Adrenal gland (tissue), 19 donors: ENCODE measurements at places on chromosomes 3 and 15. TPM values are rescaled to one million over a fixed set of nuclear protein-coding genes. Genes with fewer than 3 reads are reported as not detected.

Gene ULK4
- 1.6 TPM for polyA plus RNA-seq

GRCh38 chr3:160449636-160450598 lies at the start of gene TRIM59:
Gene TRIM59 (minus strand): TSS chr3:160449786. CDS start chr3:160439183, 10,603 bp downstream.
- no peaks in the 10 kb centered on the region for H3K36me3 ChIP-seq
- peak within 1 kb of the TSS; percentile 5 for H3K4me3 ChIP-seq
- no peaks in the 10 kb centered on the region for H3K27me3 ChIP-seq
- peak; percentile 89 for DNase-seq
- H3K27ac ChIP-seq: no peak within 1 kb of the TSS

DNA sequence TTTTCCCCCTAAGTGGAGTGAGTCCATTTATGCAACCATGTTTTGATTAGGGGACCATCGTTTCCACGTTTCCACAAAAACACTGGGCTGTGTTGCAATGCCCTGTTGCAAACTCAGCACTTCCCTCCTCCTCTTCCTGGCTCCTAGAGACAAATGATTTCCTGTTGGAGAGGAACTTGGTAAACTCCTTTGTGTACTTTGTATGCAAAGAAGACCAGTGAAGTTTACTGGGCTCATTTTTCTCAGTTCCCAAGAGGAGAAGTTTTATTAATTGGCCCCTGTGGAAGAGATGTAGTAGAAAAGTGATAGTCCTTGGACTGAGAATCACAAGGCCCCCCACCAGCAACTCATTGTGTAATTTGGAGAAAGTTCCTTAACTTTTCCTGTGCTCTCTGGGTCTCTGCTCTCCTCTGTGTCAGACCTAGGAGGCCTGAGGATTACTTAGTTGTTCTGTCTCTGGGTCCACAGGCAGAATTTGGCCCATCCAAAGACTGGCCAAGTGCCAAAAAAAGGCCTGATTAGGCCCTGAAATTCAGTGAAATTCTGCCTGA lies 95.0 kb downstream of the ATG7 start:
- H3K4me3 ChIP-seq: no peak overlapping the region
- H3K27ac ChIP-seq: peak overlapping the region; percentile 10
- H3K27me3 ChIP-seq: no peaks in the 10 kb centered on the region

- no peaks in the 10 kb centered on the region for H3K36me3 ChIP-seq
- no peaks in the 10 kb centered on the region for H3K4me1 ChIP-seq
- H3K4me3 ChIP-seq: no peak overlapping the region
- H3K27ac ChIP-seq: no peak overlapping the region
Measured at GRCh38 chr15:27498700-27499099, 527.7 kb downstream of the GABRG3 start.

Gene NR2F2
- polyA plus RNA-seq: 37.3 TPM

Gene THRB
- polyA plus RNA-seq: 3.0 TPM

Gene GADL1
- 0.16 TPM for polyA plus RNA-seq

Gene TBC1D21
- polyA plus RNA-seq: not detected

DNA sequence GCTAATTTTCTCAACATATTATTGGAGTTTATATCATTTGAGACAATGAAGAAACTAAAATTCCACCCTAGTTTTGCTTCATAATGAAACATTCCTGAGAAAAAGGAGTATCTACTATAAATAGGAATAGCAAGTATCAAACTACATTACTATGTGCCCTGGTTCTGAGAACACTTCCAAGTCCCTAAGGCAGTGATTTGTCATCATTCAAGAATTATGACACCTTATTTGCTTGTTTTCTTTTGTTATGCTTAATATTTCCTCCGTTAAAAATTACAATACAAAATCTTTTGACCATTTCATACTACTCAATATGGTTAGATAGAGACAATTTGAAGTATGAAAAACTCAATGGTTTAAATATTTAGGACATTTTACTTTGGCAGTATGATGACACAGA lies 707.8 kb upstream of the GOLIM4 start:
- no peaks in the 10 kb centered on the region for H3K27me3 ChIP-seq
- no peak overlapping the region for H3K27ac ChIP-seq
- no peak overlapping the region for H3K4me3 ChIP-seq
- no peak for DNase-seq
- no peaks in the 10 kb centered on the region for H3K4me1 ChIP-seq
- no peaks in the 10 kb centered on the region for H3K36me3 ChIP-seq

DNA sequence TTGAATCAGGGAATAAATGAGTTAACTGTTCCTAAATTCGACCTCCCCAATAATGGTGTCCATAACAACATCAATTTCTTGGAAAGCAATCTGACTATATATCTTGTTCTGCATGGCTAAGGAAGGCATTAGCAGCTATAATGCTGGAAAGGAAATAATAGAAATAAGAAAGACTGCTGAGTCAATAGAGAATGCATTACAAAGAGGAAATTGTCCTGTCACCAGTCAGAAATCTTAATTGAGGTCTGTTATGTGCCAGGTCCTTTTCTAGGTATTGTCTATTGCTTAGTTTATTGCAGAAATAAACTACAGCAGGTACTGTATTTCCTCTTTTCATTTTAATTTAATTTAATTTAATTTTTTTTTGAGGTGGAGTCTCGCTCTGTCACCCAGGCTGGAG lies 5.9 kb upstream of the PPP1R2 start:
- H3K27ac ChIP-seq: no peak overlapping the region
- H3K36me3 ChIP-seq: no peaks in the 10 kb centered on the region
- H3K27me3 ChIP-seq: no peaks in the 10 kb centered on the region

Gene STAB1
- polyA plus RNA-seq: 1,593 TPM

DNA sequence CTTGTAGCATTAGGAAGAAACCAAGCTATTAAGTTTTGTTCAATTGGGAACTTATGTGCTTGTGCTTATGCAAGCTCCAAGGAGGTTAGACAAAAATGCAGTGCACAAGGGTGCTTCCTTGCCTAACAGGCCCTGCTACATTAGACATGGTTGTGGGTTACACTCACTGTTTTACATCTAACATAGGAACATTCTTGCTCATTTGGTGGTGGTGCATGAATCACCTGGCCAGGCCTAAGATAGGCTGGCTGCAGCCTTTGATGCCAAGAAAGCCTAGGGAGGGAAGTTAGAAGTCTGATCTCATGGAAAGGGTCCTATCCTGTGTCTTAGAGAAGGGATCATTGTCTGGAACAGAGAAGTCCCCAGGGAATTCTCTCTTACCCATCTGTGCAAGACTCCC lies 43.5 kb downstream of the CA12 start:
- no peak for DNase-seq
- no peaks in the 10 kb centered on the region for H3K4me1 ChIP-seq
- no peak overlapping the region for H3K4me3 ChIP-seq
- H3K27me3 ChIP-seq: no peaks in the 10 kb centered on the region
- no peak overlapping the region for H3K27ac ChIP-seq
- no peaks in the 10 kb centered on the region for H3K36me3 ChIP-seq

- H3K4me3 ChIP-seq: no peak overlapping the region
- no peaks in the 10 kb centered on the region for H3K36me3 ChIP-seq
- DNase-seq: no peak
- H3K27ac ChIP-seq: no peak overlapping the region
Measured at GRCh38 chr15:62145015-62145735, 19.9 kb downstream of the C2CD4B start.

Gene EFCC1
- 6.0 TPM for polyA plus RNA-seq

Gene TRIM69
- polyA plus RNA-seq: 16.9 TPM

Gene GPR62
- polyA plus RNA-seq: 0.24 TPM

DNA sequence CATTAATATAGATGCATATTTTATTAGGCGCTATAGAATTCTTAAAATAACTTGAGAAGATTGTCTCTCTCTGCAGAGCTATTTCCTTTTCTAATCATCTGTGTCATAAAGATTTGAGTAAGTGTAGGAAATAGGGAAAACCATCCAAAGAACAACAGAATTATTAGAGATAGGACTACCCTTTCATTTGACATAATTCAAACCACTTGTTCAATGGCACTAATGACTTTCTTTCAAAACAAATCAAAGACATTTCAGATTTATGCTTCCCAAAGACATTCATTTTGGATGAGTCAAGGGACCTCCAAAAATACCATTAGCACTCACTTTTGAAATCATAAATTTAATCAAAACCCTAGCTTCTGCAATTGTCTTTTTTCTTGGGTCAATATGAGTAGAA lies 29.5 kb downstream of the PRICKLE2 start:
- no peak overlapping the region for H3K27ac ChIP-seq
- no peaks in the 10 kb centered on the region for H3K36me3 ChIP-seq
- no peaks in the 10 kb centered on the region for H3K4me1 ChIP-seq
- no peaks in the 10 kb centered on the region for H3K27me3 ChIP-seq

- no peaks in the 10 kb centered on the region for H3K27me3 ChIP-seq
- no peaks in the 10 kb centered on the region for H3K36me3 ChIP-seq
- H3K4me3 ChIP-seq: no peak overlapping the region
Measured at GRCh38 chr3:5324780-5325179, 137.3 kb downstream of the EDEM1 start.

GRCh38 chr15:43346305-43346704 lies 15.9 kb upstream of the LCMT2 start:
- no peak overlapping the region for H3K27ac ChIP-seq
- H3K36me3 ChIP-seq: no peaks in the 10 kb centered on the region
- no peak for DNase-seq
- no peak overlapping the region for H3K4me3 ChIP-seq
- no peaks in the 10 kb centered on the region for H3K27me3 ChIP-seq

GRCh38 chr3:71649757-71650156 lies 66.2 kb upstream of the FOXP1 start:
- no peaks in the 10 kb centered on the region for H3K36me3 ChIP-seq
- DNase-seq: no peak
- H3K4me3 ChIP-seq: no peak overlapping the region
- H3K27me3 ChIP-seq: no peaks in the 10 kb centered on the region
- no peak overlapping the region for H3K27ac ChIP-seq
- no peaks in the 10 kb centered on the region for H3K4me1 ChIP-seq

Gene SLC6A1
- 1.5 TPM for polyA plus RNA-seq

GRCh38 chr3:63343674-63344073 lies 65.6 kb downstream of the SYNPR start:
- H3K27ac ChIP-seq: no peak overlapping the region
- H3K36me3 ChIP-seq: no peaks in the 10 kb centered on the region
- DNase-seq: peak; percentile 91
- no peak overlapping the region for H3K4me3 ChIP-seq

Gene GOLGA8J
- not detected for polyA plus RNA-seq

DNA sequence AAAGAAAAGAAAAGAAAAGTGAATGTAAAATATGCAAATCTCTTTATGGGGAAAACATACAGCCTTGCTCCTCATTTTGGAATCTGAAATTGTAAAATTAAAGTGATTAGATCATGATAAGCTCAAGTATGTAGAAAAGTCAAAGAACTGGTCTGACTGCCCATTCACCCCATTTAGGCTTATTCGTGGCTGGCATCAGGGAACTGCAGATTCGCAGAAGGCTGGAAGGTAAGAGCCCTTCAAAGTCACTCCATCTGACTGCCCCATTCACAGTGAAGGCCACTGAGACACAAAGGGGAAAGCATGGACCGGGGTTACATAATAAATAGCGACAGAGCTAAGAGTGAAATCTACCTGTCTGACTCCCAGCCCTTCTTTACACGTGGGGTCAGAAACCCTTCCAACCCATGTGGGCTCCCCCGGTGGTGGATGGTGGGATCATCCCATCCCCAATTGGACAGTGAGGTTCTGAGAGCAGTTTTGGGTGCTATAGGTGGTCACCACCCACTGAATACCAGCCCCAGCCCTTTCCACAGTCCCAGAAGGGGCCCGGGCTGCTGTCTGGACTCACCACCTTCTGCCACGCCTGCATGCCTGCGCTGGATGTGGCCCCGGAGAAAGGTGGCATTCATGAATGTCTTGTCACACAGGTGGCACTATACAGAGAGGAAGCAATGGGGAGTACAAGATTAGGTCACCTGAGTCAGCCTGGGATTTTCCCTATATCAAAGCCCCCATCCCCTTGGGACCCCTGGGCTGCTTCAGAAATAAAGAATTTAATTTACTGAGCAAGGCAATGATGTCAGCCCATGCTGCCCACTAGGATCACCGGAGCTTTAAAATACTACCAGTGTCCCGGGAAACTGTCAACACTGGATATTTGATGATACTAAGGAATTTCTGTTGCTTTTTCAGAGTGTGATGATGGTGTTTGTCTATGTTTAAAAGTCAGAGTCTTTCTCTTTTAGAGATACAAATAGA lies 17.9 kb downstream of the DZIP1L start:
- no peak overlapping the region for H3K27ac ChIP-seq
- H3K36me3 ChIP-seq: peaks cover 17% of the 10 kb centered on the region
- no peak for DNase-seq
- H3K4me3 ChIP-seq: no peak overlapping the region
- no peaks in the 10 kb centered on the region for H3K27me3 ChIP-seq

- H3K27ac ChIP-seq: no peak overlapping the region
- H3K36me3 ChIP-seq: no peaks in the 10 kb centered on the region
- no peaks in the 10 kb centered on the region for H3K27me3 ChIP-seq
- no peak overlapping the region for H3K4me3 ChIP-seq
- H3K4me1 ChIP-seq: no peaks in the 10 kb centered on the region
- no peak for DNase-seq
Measured at GRCh38 chr3:81931265-81932251, 170.1 kb upstream of the GBE1 start.

GRCh38 chr3:156519758-156520162 lies 35.2 kb downstream of the SSR3 start:
- DNase-seq: no peak
- H3K27me3 ChIP-seq: no peaks in the 10 kb centered on the region
- H3K27ac ChIP-seq: no peak overlapping the region
- H3K4me1 ChIP-seq: peaks cover 13% of the 10 kb centered on the region

DNA sequence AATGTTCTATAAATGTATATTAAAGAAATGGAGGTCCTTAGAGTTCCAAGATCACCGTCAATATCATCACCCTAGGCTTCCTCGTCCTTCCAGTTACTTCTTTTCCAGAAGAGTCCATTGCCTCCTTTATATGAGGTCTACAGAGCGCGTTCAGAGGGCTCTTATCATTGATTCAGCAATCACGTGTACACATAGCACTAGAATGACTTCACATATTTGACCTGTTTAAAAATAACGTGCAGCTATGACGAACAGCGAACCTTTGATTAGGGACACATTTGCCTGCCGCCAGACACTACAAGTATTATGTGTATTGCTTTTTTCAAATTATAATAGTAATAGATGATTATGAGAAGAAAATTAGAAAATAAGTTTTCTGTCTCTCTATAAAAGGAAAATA lies 26.0 kb downstream of the IGF1R start:
- H3K36me3 ChIP-seq: no peaks in the 10 kb centered on the region
- H3K27me3 ChIP-seq: no peaks in the 10 kb centered on the region
- peak overlapping the region; percentile 36 for H3K27ac ChIP-seq
- no peak overlapping the region for H3K4me3 ChIP-seq
- DNase-seq: no peak
- H3K4me1 ChIP-seq: peaks cover 95% of the 10 kb centered on the region

Gene AHSG
- polyA plus RNA-seq: not detected

GRCh38 chr15:59595434-59595915 lies 16.1 kb upstream of the GCNT3 start:
- H3K27ac ChIP-seq: no peak overlapping the region
- H3K36me3 ChIP-seq: no peaks in the 10 kb centered on the region
- peaks cover 5% of the 10 kb centered on the region for H3K4me1 ChIP-seq
- H3K27me3 ChIP-seq: no peaks in the 10 kb centered on the region
- no peak for DNase-seq

Gene SSUH2
- 0.72 TPM for polyA plus RNA-seq

Gene ASB14
- not detected for polyA plus RNA-seq
